ENCODE measurements at places on chromosomes 7 and 10.

DNA sequence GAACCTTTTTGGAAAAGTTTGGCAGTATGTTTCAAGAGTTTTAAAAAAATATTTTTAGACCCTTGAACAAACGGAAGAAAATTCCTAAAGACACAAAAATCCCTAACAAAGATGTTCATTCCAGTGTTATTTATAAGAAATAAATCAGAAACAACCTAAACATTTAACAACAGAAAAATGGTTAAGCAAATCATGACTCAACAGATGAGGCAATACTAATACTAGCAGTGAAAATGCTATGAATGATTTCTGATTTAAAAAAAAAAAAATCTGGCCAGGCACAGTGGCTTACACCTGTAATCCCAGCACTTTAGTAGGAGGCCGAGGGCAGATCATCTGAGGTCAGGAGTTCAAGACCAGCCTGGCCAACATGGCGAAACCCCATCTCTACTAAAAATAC, 61.0 kb downstream of the ARHGAP12 start:
- no peak for DNase-seq

DNA sequence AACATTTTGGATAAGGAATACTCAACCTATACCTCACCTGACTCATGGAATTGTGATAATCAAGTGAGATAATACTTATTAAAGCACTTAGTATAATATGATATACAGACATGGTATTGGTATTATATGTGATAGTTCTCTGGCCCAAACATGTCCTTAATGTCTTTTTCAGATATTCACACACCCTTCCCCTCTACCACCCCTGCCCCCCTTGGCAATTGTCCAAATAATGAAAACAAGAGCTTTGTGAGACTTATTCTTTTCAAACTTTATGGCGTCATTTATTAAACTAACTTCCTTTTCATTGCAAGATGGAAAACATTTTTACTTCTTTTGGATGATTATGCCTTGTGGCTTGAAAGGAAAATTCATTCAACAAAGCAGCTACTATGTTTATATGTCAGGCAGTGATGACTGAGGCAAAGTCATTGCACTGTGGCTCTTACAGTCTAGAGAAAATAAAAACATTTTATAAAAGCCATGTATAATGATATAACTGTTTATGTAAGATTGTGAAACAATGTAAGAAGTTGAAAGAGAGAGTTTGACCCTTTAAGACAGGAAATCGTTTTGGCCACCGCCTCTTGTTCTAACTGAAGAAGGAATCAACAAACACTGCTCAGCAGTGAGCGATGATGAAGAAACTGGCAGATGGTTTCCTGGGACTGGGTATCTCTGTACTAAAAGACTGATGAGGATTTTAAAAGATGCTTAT, 27.4 kb downstream of the MINPP1 start:
- no peak for DNase-seq

DNA sequence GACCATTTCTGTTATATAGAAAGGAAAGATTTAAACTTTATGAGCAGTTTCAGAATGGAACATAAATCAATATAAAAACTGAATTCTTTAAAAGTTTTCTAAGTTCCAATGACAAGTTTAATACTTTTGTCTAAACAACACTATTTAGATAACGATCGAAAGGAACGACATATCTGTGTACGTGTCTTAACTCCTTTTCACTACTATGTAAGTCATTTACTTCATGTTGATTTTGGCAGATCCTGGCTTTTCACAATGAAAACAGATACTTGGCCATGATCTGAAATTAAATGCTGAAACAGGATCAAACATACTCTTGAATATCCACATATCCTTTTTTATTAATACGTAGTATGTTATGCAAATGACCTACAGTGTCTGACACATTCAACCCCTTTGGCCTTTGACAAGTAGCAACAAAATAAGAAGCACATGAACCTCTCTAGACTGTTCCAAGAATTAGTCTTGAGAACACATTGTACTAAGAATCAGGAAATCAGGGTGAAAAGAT, 41.9 kb downstream of the RNLS start:
- no peak for DNase-seq

DNA sequence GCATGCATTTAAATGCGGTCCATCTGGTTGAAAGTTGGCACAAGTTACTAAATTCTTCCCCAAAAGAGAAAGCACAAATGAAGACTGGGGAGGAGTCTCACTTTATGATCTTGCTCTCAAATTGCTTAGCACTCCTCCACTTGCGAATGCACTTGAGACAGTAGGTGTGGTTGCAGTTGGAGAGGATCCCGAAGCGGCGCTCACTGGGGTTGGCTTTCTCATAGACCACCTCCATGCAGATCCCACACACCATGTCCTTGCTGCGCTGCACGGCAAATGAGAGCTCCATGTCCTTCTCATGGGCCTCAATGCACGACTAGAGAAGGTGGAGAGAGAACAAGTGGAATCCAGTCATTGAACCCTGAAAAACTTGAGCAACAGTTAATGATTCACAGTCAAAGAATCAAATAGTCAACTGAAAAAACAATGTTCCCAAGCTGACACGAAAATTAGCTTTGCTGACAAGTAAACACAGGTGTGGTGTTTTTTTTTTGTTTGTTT, 22.7 kb downstream of the MKRN1 start:
- no peak for DNase-seq

DNA sequence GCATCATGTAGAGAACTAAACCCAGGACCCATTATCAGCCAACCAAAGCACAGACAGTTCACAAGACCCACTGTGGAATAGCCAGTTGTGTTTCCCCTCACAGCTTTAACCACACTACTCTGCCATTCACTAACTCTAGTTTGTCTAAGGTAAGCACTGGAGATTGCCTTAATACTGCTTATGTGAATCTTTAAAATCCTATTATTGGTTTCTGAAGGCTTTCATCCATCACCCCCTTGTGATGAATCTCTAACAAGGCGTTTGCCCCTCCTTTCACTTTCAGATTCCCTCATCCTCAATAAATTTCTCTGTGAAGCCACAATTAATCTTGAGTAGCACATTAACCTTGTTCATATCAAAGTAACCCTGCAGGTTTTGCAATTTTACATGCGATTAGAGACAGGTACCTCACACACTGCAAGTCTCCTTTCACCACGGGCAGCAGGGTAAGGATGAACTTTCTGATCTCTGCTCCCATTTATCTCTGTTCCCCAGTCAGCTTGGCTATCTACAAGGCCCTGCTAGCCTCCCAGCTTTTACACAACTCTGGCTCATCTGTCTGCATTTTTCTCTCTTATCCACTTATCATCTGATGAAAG, 785.6 kb downstream of the REEP3 start:
- DNase-seq, result no peak

- no peak for DNase-seq
Observed at GRCh38 chr10:79184145-79184625, 115.4 kb downstream of the ZMIZ1 start.

DNA sequence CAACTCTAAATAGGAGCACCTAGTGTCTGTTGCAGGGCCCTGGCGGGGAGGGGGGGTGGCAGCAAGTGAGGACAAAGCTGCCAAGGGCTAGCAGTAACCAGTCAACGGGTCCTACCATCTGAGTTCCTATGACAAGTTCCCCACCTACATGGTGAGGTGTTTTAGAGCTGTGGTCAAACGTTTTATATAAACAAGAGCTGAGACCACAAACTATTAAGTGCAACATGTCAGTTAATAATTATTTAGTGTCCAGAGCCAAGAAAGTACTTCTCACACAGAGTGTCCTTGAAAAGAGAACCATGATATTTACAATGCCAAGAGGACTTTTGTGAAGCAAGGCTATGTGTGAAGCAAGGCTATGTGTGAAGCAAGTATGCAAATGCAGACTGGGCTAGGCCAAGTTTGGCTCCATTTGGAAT, 434.7 kb downstream of the TNS3 start:
- DNase-seq, result no peak

GRCh38 chr10:8874972-8875371, 820.5 kb downstream of the GATA3 start:
- DNase-seq, result no peak

GRCh38 chr10:117757086-117757720, 214.7 kb downstream of the EMX2 start:
- no peak for DNase-seq

DNA sequence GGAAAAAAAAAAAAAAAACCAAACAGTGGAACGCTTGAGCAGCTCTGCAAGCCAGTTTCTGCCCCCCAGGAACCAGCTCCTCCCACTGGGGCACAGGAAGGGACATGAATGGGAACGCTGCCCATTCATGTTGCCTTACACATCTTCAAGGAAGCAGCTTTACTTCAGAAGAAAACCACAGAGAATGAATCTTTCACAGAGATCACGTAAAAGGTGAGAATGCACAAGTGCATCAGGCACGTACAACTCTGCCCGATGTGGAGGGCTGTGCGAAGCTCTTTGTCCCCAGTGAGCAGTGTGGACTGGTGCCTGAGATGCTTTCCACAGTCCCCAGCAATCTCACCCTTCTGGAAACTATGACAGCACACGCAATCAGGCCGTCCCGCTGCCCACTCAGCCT, 106.2 kb downstream of the DLG5 start:
- DNase-seq, result no peak

GRCh38 chr7:80859272-80859970, 59.4 kb downstream of the SEMA3C start:
- no peak for DNase-seq

DNA sequence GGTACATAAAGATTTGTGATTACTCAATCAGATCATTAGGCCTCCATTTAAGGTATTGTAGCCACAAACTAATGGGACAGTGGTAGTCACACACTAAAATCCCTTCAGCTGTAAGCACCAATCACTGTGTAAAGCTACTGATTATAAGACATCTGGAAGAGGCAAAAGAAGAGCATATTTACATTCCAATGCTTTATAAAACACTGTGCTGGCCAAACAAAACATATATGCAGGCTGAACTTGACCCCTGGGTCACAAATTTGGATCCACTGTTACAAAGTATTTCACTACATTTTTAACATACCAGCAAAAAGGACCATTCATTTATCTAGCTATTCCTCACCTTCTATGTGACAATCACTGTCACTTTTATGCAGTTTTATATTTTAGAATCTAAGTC, 41.4 kb upstream of the ANLN start:
- no peak for DNase-seq

- DNase-seq, result no peak
Observed at GRCh38 chr7:134502463-134503371, 24.6 kb upstream of the AKR1B10 start.

DNA sequence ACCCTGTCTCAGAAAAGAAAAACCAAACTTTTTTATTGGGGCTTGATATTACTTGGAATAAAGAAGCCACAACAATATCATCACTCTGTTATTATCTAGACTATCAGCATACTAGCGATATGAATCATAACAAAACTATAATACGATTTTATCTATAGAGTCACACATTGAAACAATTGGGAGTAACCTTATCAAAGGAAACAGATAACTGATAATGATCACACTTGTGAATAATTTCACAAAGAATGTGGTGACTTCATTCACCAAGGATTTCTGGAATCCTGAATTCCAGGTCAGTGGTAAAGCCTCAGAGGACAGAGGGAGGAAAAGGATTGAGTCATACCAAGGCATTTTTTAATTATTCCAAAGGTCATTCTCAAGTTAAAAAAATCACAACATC, 32.1 kb upstream of the NMT2 start:
- no peak for DNase-seq

DNA sequence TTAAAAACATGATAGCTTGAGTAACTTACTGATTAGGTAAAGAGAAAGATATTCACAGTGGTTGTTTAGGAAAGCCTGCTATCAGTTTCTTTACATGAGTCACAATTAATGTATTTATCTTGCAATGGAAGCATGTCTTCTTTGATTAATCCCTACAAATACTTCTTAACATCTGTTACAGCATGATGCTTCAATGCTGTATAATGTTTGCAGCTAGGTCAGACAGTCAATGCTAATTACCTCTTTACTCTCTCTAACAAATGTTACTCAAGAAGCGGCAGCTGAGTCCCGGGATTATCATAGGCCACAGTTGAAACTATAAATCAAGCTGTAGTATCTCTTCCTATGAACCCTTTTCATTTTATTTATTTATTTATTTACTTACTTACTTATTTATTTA, 33.2 kb downstream of the ACBD5 start:
- DNase-seq, result no peak

- no peak for DNase-seq
Observed at GRCh38 chr10:5159126-5159525, 25.8 kb downstream of the AKR1C8 start.

GRCh38 chr7:33196221-33196620, 66.9 kb downstream of the BBS9 start:
- no peak for DNase-seq

- no peak for DNase-seq
Observed at GRCh38 chr7:118945911-118946682, 721.6 kb downstream of the ANKRD7 start.

- DNase-seq, result no peak
Observed at GRCh38 chr10:28796606-28797512, 119.5 kb downstream of the BAMBI start.

DNA sequence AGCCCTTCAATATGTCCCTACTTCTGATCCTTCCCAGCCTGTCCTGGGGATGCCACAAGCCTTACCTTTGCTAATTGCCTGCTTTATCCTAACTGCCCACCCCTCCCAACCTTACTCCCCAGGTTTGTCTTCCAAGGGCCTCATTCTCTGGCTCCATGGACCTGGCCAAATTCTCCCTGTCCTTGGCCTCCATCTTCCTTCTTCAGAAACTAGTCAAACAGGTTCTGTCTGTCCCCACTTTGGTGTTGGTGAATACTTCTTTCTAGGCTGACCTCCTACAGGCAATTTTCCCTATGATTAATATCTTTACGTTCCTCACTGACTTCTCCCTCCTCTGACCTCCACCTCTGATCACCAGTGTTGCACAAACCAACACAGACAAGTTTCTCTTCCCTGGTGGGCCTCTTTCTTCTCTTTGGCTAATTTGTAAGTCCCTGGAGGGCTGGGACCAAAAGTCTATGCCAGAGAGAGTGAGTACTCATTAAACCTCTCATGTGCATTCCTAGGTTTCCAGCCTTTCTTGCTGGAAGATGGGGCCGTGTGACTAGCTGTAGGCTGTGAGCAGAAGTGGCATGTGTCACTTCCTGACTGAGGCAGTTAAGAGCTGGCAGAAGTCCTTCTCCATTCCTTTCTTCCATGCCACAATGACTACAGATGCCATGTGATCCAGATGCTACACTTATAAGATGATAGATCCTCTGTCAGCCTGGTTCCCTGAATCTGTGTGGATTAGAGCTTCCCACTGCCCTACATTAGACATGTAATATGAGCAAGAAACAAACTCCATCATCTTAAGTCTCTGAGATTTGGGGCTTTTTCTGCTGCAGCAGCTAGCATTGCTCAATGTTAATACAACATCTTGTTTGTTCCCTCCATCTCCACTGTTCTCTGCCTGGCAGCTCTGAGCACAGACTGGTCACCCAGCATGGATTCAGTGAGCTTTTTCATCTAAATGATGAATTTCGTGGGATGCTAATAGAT, 382.7 kb downstream of the RPS24 start:
- DNase-seq, result no peak

- DNase-seq, result no peak
Observed at GRCh38 chr10:33126742-33127141, 168.7 kb upstream of the ITGB1 start.
